CD4-positive, alpha-beta T cell treated with Interleukin-12 subunit alpha and Interleukin-12 subunit beta, for 1 hour (primary cell): ENCODE measurements at places on chromosomes 16 and 17.

GRCh38 chr17:82461827-82462524 is 3.4 kb downstream of the NARF start:
- DNase-seq = no peak

DNA sequence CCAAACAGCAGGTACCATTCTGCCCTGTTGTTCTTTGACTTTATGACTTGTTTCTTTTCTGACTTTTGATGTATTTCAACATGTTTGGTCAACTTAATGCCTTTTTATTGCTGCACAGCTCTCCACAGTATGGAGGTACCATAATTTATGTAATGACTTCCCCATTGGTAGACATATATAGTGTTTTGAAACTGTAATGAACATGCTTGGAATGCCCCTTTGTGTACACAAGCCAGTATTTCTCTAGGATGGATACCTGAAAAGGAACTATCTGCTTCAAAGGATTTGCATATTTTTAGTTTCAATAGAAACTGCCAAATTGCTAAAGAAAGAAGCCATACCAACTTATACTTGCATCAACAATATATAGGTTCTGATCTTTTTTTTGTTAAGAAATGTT is 66.1 kb downstream of the NOG start:
- no peak for DNase-seq

DNA sequence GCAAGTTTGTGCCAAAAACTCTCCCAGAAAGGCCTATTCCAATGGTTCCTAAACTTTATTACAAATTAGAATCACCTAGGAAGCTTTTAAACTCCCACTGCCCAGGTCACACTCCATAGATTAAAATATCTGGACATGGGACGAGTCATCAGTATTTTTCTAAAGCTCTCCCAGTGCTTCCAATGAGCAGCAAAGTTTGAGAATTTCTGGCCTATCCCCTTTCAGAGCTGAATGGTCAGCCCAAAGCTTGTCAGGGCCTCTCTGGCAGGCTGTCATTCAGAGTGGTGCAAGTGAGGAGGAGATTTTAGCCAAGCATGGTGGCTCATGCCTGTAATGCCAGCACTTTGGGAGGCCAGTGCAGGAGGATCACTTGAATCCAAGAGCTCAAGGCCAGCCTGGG is 2.4 kb downstream of the BCL6B start:
- DNase-seq = no peak

GRCh38 chr16:86338403-86339115 is 171.8 kb upstream of the FOXF1 start:
- no peak for DNase-seq

- no peak for DNase-seq
These were observed 15.5 kb downstream of the TBC1D24 start for GRCh38 chr16:2490190-2491105.

DNA sequence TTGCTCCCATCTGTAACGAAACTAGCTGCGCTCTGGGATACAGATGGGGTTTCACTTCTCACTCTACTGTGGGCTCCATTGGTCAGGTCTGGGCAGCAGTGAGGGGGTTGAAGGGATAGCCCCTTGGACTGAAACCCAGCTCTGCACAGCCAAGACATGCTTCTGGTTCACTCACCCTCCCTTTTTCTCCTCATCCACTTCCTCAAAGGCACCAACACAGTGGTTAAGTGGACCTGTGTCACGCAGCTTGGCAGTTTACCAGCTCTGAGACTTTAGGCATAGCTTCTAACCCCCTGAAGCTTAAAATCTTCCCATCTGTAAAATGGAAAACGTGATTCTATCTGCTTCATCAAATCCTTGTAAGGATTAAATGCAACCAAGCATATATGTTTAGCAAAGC is 11.5 kb upstream of the KRT38 start:
- no peak for DNase-seq

GRCh38 chr16:19598805-19599510 is 43.5 kb downstream of the VPS35L start:
- DNase-seq = no peak

GRCh38 chr17:77032929-77033328 is 107.8 kb upstream of the SEC14L1 start:
- no peak for DNase-seq

- no peak for DNase-seq
These were observed 1.0 kb upstream of the CPD start for GRCh38 chr17:30377574-30378240.

GRCh38 chr16:2785101-2785991 is 2.0 kb downstream of the PRSS33 start:
- peak; percentile 32 for DNase-seq

GRCh38 chr17:57466017-57466471 is 209.7 kb downstream of the MSI2 start:
- DNase-seq = no peak

GRCh38 chr17:28330671-28331070 is 4.6 kb downstream of the IFT20 start:
- no peak for DNase-seq
